ENCODE measurements at places on chromosomes 3 and 15.

GRCh38 chr3:22779737-22780136, 423.4 kb upstream of the UBE2E2 start:
- DNase-seq: no peak

DNA sequence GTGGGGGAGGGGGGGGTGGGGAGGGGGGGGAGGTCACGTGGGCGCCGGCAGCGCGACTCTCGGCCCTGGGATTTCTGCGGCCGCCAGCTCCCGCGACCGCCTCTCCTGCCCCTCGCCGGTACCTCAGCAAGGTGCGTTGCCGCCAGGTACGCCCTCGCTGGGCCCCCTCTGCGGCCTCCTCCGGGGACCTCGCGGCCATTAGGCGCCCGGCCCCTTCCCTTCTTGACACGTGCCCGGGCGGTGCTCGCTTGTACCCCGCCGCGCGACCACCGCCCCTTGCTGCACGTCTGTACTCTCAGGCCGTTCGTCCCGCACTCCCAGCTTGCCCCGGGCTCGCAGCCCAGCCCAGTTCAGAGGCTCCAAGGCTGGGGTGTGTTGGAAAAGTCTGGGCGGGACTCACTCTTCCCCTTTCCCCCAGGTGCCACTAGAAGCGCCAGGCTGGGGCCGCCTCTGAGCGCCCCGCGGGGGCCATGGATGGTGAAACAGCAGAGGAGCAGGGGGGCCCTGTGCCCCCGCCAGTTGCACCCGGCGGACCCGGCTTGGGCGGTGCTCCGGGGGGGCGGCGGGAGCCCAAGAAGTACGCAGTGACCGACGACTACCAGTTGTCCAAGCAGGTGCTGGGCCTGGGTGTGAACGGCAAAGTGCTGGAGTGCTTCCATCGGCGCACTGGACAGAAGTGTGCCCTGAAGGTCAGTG, at the start of gene MAPKAPK3:
Gene MAPKAPK3, plus strand, starts transcription at position 56 of the 696 bp plus-strand sequence. Its CDS starts 415 bp downstream, at position 471.
- no peak for DNase-seq

DNA sequence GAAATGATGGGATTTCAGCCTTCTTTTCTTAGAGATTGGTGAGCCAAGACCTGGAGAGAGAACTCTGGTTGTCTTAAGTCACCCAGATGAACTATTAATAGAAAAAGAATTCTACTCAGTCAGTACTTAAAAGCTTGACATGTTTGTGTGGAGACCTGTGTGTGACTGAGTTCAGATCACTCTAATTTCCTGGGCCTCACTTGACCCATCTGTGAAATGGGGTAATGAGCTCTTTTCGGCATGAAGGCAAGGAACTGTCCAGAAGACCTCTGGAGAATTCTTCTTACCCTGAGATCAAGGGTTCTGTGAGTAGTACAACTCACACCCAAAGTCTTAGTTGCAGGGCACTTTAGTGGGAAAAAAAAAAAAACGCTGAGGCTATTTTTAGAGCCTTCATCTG, 92.9 kb downstream of the LPP start:
- no peak for DNase-seq

DNA sequence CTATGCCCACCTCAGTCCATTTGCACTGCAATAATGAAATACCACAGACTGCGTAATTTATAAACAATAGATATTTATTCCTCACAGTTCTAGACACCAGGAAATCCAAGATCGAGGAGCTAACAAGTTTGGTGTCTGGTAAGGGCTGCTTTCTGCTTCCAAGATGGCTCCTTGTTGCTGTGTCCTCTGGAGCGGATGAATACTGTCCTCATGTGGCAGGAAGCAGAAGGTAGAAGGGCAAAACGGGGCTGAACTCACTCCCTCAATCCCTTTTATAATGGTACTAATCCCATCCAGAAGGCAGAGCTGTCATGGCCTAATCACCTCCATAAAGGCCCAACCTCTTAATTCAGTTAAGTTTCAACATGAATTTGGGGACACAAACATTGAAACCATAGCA, 75.3 kb downstream of the P2RY1 start:
- no peak for DNase-seq

DNA sequence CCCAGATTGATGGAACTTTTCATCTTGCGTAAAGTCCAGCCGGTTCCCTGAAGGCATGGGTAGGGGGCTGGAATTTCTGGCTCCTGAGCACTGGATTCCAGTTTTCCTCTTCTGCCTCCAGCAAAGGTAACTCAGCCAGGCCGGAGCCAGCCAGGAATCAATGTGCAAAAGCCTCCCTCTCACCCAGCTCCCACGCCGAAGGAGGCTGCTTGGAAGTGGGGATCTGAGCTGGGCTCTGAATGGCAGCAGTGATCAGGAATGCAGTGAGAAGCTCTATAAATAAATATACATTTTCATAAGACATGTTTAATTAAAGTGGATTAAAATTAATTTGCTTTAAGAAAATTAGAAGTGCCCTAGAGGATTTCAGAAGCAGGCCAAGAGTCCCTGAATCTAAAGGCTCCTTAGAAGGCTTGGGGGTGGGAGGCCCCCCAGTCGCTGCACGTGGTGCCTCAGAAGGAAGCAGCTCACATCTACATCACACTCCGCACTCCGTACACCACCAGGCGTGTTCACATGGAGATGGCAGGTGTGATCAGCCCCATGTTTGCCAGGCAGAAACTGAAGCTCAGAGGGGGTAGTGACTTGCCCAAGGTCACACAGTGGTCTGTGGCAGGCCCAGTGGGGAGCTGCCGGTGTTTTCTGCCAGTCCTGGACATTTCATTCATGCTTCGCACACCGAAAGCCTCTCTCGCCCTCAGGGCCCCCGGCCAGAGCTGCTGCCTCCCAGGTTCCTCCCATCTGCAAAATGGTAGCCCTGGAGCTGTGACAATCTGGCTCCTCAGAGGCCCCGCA, 148.6 kb upstream of the LINGO1 start:
- no peak for DNase-seq

- no peak for DNase-seq
Observed at GRCh38 chr3:135989242-135989641, 23.7 kb downstream of the PPP2R3A start.

GRCh38 chr3:125108833-125109535, 53.2 kb upstream of the HEG1 start:
- no peak for DNase-seq

GRCh38 chr3:53613125-53613524, 118.7 kb downstream of the CACNA1D start:
- no peak for DNase-seq

- DNase-seq: no peak
Observed at GRCh38 chr15:84749111-84749991, 959 bp downstream of the ZNF592 start.

GRCh38 chr3:1609416-1609815, 489.2 kb upstream of the CNTN4 start:
- DNase-seq: no peak

DNA sequence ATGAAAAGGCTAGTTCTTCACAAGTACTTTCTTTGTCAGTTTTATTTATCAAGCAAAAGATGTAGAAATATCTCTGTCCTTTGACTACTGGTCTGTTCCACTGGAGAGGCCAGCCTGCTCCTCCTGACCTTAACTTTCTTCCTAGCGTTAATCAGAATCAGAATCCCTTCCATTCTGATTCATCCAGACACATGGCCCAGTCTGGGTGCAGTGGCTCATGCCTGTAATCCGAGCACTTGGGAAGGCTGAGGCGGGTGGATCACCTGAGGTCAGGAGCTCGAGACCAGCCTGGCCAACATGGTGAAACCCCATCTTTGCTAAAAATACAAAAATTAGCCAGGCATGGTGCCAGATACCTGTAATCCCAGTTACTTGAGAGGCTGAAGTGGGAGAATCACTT, 32.0 kb upstream of the MANF start:
- no peak for DNase-seq

DNA sequence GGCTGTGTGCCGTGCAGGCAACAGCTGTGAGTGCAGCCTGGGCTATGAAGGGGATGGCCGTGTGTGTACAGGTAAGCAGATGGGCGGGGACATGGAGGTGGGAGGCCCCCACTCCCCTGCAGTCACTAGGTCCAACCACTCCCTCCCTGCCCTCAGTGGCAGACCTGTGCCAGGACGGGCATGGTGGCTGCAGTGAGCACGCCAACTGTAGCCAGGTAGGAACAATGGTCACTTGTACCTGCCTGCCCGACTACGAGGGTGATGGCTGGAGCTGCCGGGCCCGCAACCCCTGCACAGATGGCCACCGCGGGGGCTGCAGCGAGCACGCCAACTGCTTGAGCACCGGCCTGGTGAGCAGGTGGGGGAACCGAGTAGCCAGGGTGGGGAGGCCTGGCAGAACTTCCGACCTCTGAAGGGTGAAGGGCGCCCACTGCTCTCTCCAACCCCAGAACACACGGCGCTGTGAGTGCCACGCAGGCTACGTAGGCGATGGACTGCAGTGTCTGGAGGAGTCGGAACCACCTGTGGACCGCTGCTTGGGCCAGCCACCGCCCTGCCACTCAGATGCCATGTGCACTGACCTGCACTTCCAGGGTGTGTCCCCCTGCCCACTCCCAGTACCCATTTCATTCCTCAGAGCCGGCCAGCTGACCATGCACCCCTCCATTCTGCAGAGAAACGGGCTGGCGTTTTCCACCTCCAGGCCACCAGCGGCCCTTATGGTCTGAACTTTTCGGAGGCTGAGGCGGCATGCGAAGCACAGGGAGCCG, 11.6 kb downstream of the NT5DC2 start:
- no peak for DNase-seq

- DNase-seq: no peak
Observed at GRCh38 chr3:138774529-138775253, 60.0 kb downstream of the PIK3CB start.

- DNase-seq: no peak
Observed at GRCh38 chr15:49673861-49674260, 53.0 kb downstream of the DTWD1 start.

DNA sequence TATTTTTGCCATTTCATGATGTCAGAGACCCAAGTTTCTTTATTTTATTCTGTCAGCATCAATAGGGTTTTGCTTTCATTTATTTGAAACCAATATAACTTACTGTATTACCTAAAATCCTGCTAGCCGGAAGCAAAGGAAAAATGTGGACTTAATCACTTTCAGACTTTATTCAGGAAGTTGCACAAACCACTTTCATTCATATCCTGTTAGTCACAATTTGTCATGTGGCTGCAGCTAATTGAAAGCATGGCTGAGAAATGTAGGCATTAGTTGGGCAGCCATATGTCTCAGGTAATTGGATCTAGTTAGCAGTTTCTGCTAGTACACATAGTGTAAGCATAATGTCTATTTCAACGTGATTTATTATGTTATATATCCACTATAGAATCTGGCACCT, 462.3 kb upstream of the SGO1 start:
- no peak for DNase-seq

- DNase-seq: no peak
Observed at GRCh38 chr3:75395580-75396315, 268.4 kb upstream of the FRG2C start.

- DNase-seq: no peak
Observed at GRCh38 chr3:172194702-172195406, 155.5 kb downstream of the FNDC3B start.

- no peak for DNase-seq
Observed at GRCh38 chr3:188220988-188221818, 67.2 kb downstream of the LPP start.

Data from stimulated activated CD8-positive, alpha-beta memory T cell treated with anti-CD3 and anti-CD28 coated beads, Interleukin-4, amount 100 ng/mL, for 4 hours (primary cell).